ENCODE measurements at places on chromosomes 6 and 20. TPM values are rescaled to one million over a fixed set of nuclear protein-coding genes. Genes with fewer than 3 reads are reported as not detected.

BPIFB1 gene
- not detected for total RNA-seq

SLC17A1 gene
- not detected for total RNA-seq

CCDC167 gene
- total RNA-seq = 35.0 TPM

PGC gene
- total RNA-seq = not detected

ZNF322 gene
- 21.6 TPM for total RNA-seq

SLC22A2 gene
- total RNA-seq = not detected

TBXT gene
- not detected for total RNA-seq

TIAM2 gene
- 8.9 TPM for total RNA-seq

CD93 gene
- total RNA-seq = 2.0 TPM

BPIFA2 gene
- not detected for total RNA-seq

EMILIN3 gene
- total RNA-seq = not detected

TMEM242 gene
- total RNA-seq = 7.1 TPM

BHLHE23 gene
- total RNA-seq = not detected

LPA gene
- total RNA-seq = not detected

VNN1 gene
- 0.33 TPM for total RNA-seq

GNMT gene
- total RNA-seq = 0.36 TPM

SLC32A1 gene
- total RNA-seq = not detected

LY6G6F gene
- total RNA-seq = not detected

CLIC5 gene
- total RNA-seq = not detected

ZNF311 gene
- total RNA-seq = 1.3 TPM

RNF182 gene
- total RNA-seq = 2.9 TPM

IYD gene
- not detected for total RNA-seq

RBM24 gene
- 1.9 TPM for total RNA-seq

CALHM4 gene
- not detected for total RNA-seq

SEMG1 gene
- not detected for total RNA-seq

HBS1L gene
- 158 TPM for total RNA-seq

PI3 gene
- total RNA-seq = not detected

DHX35 gene
- 8.9 TPM for total RNA-seq

APCDD1L gene
- total RNA-seq = 1.6 TPM

WFDC9 gene
- total RNA-seq = not detected

AKIRIN2 gene
- total RNA-seq = 17.3 TPM

SLC22A7 gene
- not detected for total RNA-seq

COL21A1 gene
- total RNA-seq = 29.5 TPM

CD24 gene
- total RNA-seq = 4.5 TPM

DCDC2 gene
- not detected for total RNA-seq

TXLNB gene
- 0.36 TPM for total RNA-seq

GRM1 gene
- under 0.01 TPM for total RNA-seq

OOEP gene
- total RNA-seq = not detected

KIAA1755 gene
- total RNA-seq = 4.9 TPM

GPLD1 gene
- total RNA-seq = 0.27 TPM

MOG gene
- total RNA-seq = not detected

SPEF1 gene
- total RNA-seq = 0.09 TPM

PSORS1C1 gene
- 7.0 TPM for total RNA-seq

CALHM5 gene
- 6.8 TPM for total RNA-seq

CTSZ gene
- total RNA-seq = 51.0 TPM

BTN1A1 gene
- total RNA-seq = not detected

PRR18 gene
- total RNA-seq = not detected

ADGRF1 gene
- total RNA-seq = not detected

RAB44 gene
- not detected for total RNA-seq

GPR6 gene
- not detected for total RNA-seq

BANF2 gene
- not detected for total RNA-seq

USP49 gene
- total RNA-seq = 2.7 TPM

Measured in fibroblast of the aortic adventitia (primary cell).